Dermis microvascular lymphatic vessel endothelial cell (primary cell): ENCODE measurements at places on chromosomes 2 and 18. TPM values are rescaled to one million over a fixed set of nuclear protein-coding genes. Genes with fewer than 3 reads are reported as not detected.

- DNase-seq, result no peak
These were observed 73.4 kb downstream of the ACTR2 start for GRCh38 chr2:65300761-65301711.

- DNase-seq, result peak; percentile 37
These were observed 273.6 kb downstream of the PAX3 start for GRCh38 chr2:222024932-222025880.

ALK gene
- not detected in 2 replicates for total RNA-seq

IKZF2 gene
- 0.51 and 1.3 TPM in 2 replicates for total RNA-seq

APOB gene
- total RNA-seq, result under 0.01 and 0.13 TPM in 2 replicates
